Activated CD8-positive, alpha-beta memory T cell treated with anti-CD3 and anti-CD28 coated beads for 1 hour (primary cell): ENCODE measurements at places on chromosomes 3 and 15.

DNA sequence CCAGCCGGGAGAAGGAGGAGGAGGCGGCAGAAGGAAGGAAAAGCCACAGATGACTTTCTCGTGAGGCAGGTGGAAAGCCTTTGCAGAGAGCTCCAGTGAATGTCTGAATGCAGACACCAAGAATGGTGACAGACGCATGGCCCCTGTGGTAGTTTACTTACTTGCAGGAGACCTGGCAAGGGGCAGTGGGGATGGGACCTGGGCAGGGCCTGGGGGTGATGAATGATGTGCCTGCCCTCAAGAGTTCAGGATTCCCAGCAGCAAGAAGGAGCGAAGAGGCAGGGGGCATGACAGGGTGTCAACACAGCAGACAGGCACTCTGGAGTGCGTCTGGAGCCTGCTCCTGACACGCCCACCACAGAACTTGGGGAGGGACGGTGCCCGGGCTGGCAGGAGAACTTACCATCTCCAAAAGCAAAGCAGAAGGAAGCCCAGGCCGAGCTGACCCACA is 260.5 kb upstream of the LYSMD4 start:
- DNase-seq: no peak

- no peak for DNase-seq
These were observed 33.9 kb upstream of the MBNL1 start for GRCh38 chr3:152234657-152235375.

- no peak for DNase-seq
These were observed 228.1 kb upstream of the PROK2 start for GRCh38 chr3:72013084-72013483.

DNA sequence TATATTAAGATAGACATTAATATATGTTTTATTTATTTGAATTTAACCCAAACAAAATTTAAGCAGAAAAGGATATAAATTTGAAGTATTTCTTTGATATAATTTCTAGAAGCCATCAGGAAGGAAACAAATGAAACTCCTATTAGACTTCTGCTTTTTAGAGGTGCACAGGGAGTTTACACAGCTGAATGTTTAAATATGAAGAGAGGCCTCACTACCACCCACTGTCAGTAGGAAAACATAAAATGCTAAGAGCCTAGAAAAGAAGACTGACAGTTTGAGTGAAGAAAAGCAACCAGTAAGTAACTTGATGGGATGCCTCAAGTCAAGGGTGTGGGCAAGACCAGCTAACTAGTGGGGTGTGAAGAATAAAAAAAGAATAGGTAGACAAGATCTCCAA is 19.7 kb downstream of the PLSCR2 start:
- DNase-seq: no peak

DNA sequence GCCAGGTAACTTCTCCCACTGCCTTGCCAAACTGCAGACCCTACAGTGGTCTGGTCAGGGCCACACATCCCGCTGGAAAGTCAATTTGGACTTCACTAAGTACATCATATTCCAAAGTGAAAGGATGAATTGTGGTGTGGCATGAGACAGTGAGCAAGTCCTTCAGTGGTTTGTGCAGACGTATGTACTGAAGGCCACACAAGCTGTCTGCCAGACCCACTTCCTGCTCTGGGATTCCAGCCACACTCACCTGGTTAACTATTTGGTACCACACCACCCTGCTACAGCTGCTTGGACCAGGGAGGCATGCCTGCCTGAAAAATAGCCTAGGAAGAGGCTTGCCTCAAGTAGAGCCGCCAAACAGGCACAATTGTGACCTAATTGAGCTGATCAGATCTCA is 94.1 kb upstream of the STRIT1 start:
- DNase-seq: no peak

GRCh38 chr15:51322621-51323296 is 15.6 kb downstream of the CYP19A1 start:
- no peak for DNase-seq

DNA sequence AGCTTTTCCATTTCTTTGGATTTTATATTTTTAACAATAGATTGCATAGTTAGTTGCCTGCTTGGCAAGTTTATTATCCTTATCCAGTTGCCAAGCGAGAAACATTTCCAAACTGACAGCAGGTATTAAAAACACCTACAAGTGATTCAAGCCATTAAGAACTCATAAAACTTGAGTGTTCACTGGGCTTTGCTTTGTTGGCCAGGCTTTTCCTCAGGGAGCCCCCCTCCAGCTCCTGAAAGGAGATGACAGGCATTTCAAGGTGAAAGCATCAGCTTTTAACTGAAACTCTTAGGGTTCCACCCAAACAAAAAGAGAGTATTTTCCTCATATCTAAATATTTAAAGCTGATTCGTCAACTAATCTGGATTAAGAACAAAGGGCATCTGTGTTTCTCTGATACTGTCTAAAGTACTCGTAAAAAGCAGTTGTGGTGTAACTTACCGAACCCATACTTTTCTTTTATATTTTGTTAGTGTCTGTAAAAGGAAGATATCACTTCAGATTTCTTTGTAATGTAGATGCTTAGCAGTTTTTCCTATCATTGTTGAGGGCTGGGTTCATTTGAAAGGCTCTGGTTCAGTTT is 363.4 kb downstream of the OTOL1 start:
- DNase-seq: no peak

DNA sequence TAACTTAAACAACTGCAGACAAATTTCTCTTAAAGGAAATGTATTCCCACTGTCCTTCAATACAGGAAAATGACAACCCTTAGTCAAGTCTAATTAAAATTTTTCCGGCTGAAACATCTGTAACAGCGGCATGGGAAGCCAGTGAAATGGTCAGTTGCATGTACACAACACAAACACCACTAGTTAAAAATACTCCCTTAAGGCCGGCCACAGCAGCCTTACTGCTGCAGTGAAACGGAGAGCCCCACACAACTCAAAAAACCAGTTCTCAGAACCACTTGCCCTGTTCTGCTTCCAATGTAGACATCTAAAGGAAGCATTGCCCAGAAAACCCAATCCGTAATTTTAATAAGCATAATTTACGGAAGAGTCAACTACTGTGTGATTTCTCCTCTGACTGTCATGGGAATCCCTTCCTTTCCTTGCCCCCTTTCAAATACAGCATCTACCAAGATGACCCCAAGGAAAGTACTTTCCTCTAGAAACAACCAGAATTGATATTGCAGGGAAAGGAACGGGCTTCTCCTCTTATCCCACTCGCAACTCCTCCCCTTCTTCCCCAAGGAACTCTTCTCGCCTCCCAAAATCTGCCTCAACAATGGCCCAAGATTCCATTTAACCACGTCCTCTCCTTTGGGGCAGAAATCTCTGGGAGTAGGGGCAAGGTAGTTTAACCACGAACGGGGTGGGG is 1.6 kb downstream of the FBN1 start:
- DNase-seq: no peak
